ENCODE measurements at places on chromosomes 11 and 22. TPM values are rescaled to one million over a fixed set of nuclear protein-coding genes. Genes with fewer than 3 reads are reported as not detected.

DNA sequence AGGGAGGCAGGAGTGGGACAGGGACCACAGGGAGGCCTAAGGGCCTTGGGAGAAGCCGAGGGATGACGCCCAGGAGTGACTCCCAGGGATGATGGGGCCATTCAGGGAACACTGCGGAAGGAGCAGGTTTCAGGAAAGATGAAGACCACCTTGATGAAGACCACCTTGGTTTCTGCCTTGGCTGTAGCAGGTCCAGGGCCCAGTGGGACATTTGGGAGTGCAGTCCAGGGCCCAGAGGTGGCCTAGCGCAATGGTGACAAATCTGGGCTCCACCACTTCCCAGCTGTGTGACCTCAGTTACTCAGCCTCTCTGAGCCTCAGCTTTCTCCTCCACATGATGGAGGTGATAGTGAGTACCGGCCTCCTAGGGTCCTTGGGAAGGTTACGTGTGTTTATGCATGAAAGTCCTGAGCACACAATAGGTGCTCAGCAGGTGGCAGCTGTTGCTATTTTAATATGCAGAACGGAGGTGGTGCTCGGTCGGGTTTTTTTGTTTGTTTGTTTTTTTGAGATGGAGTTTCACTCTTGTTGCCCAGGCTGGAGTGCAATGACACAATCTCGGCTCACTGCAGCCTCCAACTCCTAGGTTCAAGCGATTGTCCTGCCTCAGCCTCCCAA, 770 bp downstream of the TSGA10IP start:
- no peaks in the 10 kb centered on the region for H3K36me3 ChIP-seq
- H3K4me1 ChIP-seq = no peaks in the 10 kb centered on the region

Gene PHETA2
- 1.2 TPM for total RNA-seq

GRCh38 chr22:19693581-19693980, 20.7 kb upstream of the SEPTIN5 start:
- no peak for DNase-seq
- H3K27ac ChIP-seq = no peak overlapping the region
- H3K36me3 ChIP-seq = no peaks in the 10 kb centered on the region
- no peak overlapping the region for H3K4me3 ChIP-seq
- H3K4me1 ChIP-seq = no peaks in the 10 kb centered on the region

DNA sequence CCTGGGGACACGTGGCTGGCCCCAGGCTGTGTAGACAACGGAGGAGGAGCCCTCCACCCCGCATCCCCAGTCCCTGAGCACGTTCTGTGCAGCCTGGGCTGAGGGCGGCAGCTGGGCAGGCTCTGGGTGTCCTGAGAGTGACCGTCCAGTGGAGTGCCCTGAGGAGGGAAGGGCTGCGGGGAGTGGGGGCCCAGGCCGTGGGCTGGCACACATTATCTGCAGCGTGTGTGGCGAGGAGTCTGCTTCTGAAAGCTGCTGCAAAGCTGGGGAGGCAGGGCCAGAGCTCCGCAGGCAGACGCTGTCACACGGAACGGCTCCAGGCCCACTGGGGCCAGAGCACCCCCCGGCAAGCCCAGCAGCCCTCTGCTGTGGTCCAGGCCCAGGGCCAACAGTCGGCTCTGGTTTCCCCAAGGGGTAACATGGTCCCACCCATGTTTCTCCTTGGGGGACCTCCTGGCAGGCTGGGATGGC, 835 bp upstream of the ANO9 start:
- H3K4me1 ChIP-seq = no peaks in the 10 kb centered on the region
- no peaks in the 10 kb centered on the region for H3K27me3 ChIP-seq

DNA sequence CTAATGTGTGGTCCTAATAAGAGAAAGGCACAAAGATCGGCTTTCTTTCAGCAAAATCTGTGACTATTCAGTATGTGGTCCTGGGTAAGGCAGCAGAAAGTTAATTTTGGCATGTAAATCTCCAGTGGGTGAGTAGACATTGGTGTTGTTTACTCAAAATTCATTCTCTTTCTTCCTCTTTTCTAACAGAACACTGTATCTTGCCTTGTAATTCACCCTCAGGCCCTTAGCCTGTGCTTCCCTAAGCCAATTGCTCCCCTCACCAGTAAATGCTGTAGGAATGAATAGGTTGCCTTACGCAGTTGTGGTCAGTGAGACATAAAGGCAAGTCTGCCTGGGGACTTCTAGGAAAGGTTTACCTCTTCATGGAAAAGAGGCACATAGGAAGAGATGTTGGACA, 49.9 kb upstream of the PDE3B start:
- no peak for DNase-seq
- no peak overlapping the region for H3K4me3 ChIP-seq
- H3K27me3 ChIP-seq = no peaks in the 10 kb centered on the region
- H3K27ac ChIP-seq = no peak overlapping the region
- H3K36me3 ChIP-seq = no peaks in the 10 kb centered on the region

DNA sequence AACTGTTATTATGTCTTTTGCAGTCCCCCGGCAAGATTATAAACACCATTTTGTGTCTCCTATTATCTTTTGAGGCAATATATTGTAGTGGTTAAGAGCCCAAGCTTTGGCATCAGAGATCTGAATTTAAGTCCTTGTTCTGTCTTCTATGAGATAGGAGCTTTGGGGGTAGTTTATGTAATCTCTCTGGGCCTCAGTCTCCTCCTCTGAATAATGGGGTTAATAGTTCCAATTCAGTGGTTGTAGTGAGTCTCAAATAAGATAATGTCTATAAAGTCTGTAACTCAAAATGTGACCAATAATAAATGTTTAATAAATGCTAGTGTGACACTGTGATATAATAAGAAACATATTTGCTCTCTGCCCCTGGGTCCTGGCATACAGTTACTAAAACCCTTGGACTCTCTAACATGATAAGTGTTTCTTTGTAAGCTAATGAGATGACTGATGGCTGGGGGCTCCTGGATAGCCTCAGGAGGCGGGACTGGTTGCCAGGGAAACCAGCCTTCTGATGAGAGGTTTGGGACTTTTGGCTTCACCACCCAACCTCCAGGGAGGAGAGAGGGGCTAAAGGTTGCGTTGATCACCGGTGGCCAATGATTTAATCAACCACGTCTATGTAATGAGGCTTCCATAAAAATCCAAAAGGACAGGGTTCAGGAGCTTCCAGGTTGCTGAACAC, 183.4 kb upstream of the MTMR2 start:
- DNase-seq = no peak
- no peaks in the 10 kb centered on the region for H3K4me1 ChIP-seq
- no peak overlapping the region for H3K4me3 ChIP-seq
- no peaks in the 10 kb centered on the region for H3K27me3 ChIP-seq
- H3K27ac ChIP-seq = no peak overlapping the region
- H3K36me3 ChIP-seq = no peaks in the 10 kb centered on the region

Gene CD3G
- 0.32 TPM for total RNA-seq

Gene MS4A15
- not detected for total RNA-seq

DNA sequence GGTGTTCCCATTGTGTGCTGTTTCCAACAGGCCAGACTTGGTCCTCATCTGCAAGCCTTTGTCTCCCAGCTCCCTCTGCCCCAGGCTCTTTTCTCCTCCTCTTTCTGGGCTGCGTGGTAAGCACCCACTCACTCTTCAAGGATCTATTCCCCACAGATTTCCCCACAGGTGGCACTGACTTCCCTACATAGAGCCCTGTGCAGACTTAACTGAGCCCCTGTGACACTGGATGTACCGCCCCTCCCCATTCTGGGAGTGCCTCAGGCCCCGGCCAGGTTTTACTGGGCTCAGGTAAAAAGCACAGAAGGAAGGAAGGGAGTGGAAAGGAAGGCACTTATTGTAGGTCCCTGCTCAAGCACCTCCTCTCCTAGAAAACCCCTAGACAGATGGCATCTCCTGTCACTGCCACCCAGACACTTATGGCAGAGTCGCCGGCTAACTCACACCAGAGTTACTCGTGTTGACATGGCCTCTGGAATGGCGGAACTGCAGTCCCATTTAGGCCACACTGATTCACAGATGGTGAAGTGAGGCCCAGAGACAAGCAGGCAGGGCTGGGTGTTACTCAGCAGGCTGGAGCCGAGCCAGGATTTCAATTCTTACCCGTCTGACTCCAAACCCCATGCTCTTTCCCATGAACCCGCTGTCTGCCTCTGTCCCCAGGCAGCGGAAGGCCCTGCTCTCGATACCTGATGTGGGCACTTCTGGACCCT, 47.2 kb downstream of the LRRC32 start:
- no peak for DNase-seq
- H3K4me1 ChIP-seq = no peaks in the 10 kb centered on the region
- H3K27ac ChIP-seq = no peak overlapping the region
- H3K27me3 ChIP-seq = no peaks in the 10 kb centered on the region

Gene PLAAT2
- 1.1 TPM for total RNA-seq

GRCh38 chr11:126776119-126776518, 224.5 kb downstream of the KIRREL3 start:
- no peak for DNase-seq
- H3K27me3 ChIP-seq = no peaks in the 10 kb centered on the region
- H3K4me1 ChIP-seq = no peaks in the 10 kb centered on the region
- H3K27ac ChIP-seq = no peak overlapping the region
- H3K4me3 ChIP-seq = no peak overlapping the region
- no peaks in the 10 kb centered on the region for H3K36me3 ChIP-seq

All from right lobe of liver (tissue), 6 donors.